NCI-H345 (cell line): ENCODE measurements at places on chromosomes 5 and 9.

DNA sequence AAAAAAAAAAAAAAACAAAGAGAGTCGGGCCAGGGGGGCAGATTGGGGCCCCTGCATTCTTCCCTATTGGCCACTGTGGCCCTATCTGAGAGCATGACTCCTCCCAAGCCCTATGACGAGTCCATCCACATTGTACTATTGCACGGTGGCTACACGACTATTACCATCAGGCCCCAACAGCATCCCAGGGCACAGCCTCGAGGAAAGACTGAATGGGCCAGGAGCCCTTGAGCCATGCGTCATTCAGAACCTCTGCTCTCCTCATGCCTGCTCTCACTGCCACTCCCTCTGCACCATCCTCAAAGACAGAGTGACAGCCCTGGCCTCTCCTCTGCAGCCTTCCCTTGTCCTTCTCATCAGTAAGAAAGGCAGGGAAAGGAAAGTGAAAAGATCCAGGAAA lies 20.2 kb upstream of the ORM1 start:
- DNase-seq, result no peak

GRCh38 chr9:137128862-137129455 lies 10.0 kb upstream of the GRIN1 start:
- no peak for DNase-seq

GRCh38 chr9:15080401-15080800 lies 170.2 kb upstream of the FREM1 start:
- no peak for DNase-seq

DNA sequence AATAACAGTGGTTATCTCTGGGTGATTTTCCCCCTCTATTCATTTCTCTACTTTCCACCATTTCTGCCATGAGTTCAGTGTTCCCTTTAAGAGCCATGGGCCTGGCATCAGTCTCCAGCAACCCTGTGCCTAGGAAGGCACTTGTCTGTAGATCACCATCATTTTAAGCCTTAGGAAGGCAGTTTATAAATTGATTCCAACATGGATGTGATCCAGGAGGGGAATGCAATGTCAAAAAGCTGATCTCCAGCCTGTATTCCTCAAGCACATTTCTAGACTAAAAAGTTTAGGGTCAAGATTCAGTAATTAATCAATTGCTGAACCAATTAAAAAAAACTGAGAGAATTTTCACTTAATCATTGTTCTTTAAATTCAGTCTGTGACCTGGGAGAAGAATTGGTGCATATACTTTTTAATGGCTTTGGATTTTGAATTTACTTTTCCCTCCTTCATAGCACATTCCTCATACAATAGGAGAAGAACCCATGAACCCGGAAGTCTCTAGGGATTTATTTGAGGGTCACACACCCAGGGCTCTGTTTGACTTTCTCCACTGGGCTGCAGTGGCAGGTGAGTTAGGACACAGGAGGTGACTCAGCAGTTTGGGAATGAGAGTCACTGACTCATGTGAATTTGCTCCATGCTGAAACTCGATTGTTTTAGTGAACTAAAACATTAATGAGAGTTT lies 6.1 kb upstream of the ERMP1 start:
- DNase-seq, result peak; percentile 13
